ENCODE measurements at places on chromosomes 3 and 15.

- DNase-seq: no peak
- H3K27me3 ChIP-seq: no peaks in the 10 kb centered on the region
- H3K36me3 ChIP-seq: peaks cover 38% of the 10 kb centered on the region
- H3K27ac ChIP-seq: no peak overlapping the region
- peaks cover 3% of the 10 kb centered on the region for H3K4me1 ChIP-seq
Observed at GRCh38 chr3:124770336-124771082, 40.3 kb downstream of the UMPS start.

GRCh38 chr3:69712933-69713332, 26.3 kb upstream of the MITF start:
- H3K4me3 ChIP-seq: no peak overlapping the region
- H3K27ac ChIP-seq: no peak overlapping the region
- H3K4me1 ChIP-seq: no peaks in the 10 kb centered on the region
- H3K36me3 ChIP-seq: no peaks in the 10 kb centered on the region
- no peak for DNase-seq

DNA sequence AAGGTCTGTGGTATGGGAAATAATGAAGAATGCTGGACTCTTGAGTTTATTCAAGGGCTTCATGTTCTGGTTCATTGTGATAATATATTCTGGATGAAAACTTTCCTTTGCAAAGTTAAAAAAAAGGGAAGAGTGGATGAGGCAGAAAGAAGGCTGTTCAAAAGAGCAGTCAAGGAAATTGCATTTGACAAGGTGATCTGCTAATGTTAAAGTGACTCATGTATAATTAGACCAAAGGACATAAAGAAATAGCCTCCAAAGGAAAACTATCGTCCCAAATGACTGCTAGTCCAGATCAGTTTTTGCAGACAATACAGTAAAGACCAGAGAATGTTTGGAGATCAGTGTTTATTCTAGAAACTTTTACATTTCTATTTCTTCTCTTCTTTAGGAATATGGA, 9.8 kb downstream of the TMEM108 start:
- H3K27me3 ChIP-seq: no peaks in the 10 kb centered on the region
- H3K4me1 ChIP-seq: no peaks in the 10 kb centered on the region
- H3K27ac ChIP-seq: no peak overlapping the region
- H3K36me3 ChIP-seq: no peaks in the 10 kb centered on the region
- no peak overlapping the region for H3K4me3 ChIP-seq

- H3K4me1 ChIP-seq: no peaks in the 10 kb centered on the region
- DNase-seq: no peak
- no peaks in the 10 kb centered on the region for H3K36me3 ChIP-seq
- H3K4me3 ChIP-seq: no peak overlapping the region
- no peak overlapping the region for H3K27ac ChIP-seq
Observed at GRCh38 chr3:127096256-127097071, 96.5 kb upstream of the PRR23E start.

- H3K36me3 ChIP-seq: peaks cover 18% of the 10 kb centered on the region
- no peak overlapping the region for H3K4me3 ChIP-seq
- no peak for DNase-seq
Observed at GRCh38 chr15:40982855-40983254, 29.6 kb downstream of the CHAC1 start.

DNA sequence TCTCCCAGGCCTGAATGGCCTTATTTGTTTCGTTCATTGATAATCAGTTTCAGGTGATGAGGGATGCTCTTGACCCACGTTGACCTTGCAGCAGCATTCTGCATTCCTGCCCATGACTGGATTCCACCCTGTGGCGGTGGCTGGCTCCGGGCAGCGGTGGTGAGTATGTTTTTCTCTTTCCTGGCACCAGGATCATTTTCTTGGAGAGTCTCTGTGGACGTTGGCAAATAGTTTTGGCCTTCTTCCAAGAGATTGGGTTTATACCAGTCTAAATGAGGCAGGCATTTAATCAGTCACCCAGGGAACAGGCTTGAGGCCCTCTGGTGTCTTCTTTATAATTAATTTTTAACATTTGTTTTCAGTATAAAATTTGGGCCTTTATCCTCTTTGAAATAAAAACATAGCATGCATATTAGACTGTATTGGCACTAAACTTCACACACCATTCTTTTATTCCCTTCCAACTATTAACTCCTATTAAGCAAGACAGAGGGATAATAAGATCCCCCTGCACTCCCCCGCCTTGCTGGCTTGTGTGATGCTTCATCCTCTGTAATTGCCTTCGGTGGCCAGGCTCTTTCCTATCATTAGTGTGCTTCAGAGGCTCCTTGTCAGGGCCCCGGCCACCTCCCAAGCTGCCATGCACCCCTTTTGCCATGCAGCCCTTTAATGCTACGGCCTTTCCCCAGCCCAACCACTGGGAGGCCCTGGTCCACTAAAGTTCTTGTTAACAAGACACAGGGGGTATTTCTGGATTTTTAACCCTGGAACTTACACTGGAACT, 176.2 kb upstream of the TOPAZ1 start:
- H3K36me3 ChIP-seq: no peaks in the 10 kb centered on the region
- H3K27ac ChIP-seq: no peak overlapping the region
- H3K4me1 ChIP-seq: peaks cover 3% of the 10 kb centered on the region
- no peaks in the 10 kb centered on the region for H3K27me3 ChIP-seq

GRCh38 chr15:74482661-74483060, 21.7 kb upstream of the UBL7 start:
- no peak overlapping the region for H3K27ac ChIP-seq
- no peaks in the 10 kb centered on the region for H3K36me3 ChIP-seq
- no peaks in the 10 kb centered on the region for H3K4me1 ChIP-seq
- no peak overlapping the region for H3K4me3 ChIP-seq

All from mesendoderm (in vitro differentiated cells).